ENCODE measurements at places on chromosomes 5 and 9.

DNA sequence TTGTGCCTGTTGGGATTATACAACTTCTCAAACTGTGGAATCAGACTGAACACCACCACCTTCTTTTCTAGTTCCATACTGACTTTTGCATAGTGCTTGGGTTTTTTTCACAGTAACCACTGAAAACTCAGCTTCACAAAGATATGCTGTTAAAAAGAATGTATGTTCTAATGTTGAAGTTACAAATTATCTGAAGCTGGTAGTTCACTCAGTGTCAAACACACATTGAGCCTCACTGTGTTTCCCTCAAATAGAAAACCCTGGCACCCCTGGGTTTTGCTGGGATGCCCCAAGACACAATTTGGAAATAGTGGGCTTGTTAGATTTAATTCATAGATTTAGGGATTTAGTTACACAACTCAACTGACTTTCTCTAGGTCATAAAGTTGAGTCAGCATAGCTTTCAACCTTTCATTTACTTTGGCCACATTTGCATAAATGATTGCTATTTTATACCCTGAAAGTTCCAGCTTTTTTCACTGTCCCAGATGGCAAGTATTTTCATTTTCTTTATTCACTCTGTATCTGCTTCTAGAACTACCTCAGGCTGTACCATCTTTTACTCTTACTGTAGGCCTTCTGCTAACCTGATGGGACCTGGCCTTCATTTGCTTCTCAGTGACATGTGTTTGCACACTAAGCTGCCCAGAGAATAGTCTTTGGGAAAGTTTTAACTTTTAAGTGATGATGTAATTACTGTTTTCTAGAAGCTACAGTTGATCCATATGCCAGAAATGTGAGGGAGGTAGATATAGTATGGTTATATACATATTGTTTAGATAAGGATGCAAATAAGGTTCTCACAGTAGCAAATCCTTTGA lies 115.1 kb downstream of the CDC42SE2 start:
- DNase-seq: no peak

DNA sequence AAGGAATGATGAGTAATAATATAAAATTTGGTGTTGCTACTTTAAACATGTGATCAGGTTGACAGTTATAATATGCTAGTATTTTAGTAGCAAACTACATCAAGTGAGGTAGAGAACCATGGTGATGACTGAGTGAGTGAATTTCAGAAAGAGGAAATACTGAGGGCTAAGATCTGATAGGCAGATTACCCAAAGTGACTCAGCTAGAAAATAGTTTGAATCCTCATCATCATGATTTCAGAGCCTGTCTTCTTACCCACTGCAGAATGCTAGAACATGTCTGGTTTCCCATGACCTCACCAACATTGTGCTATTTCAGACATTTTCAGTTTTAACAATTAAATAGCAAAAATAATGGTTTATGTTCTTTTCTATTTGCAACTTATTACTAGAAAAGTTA lies 602.1 kb downstream of the TAF11L14 start:
- DNase-seq: no peak

DNA sequence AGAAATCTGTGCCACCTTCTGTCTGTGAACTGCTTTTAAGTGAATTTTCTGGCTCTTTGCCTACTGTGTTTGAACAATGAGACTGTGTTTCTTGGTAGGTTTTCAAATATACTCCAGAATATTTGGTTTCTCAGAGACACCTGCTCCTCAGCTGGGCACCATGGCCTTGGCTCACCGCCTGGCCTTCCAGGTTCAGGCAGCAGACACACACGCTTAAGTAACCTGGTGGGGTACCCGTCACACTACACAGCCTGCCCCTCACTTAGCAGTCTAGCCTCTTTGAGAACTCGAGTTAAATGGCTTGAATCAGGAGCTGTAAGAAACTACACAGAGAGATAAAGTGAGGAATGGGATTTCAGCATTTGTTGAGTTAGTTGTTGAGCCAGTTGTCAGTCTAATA lies 530.5 kb downstream of the MTRR start:
- no peak for DNase-seq

DNA sequence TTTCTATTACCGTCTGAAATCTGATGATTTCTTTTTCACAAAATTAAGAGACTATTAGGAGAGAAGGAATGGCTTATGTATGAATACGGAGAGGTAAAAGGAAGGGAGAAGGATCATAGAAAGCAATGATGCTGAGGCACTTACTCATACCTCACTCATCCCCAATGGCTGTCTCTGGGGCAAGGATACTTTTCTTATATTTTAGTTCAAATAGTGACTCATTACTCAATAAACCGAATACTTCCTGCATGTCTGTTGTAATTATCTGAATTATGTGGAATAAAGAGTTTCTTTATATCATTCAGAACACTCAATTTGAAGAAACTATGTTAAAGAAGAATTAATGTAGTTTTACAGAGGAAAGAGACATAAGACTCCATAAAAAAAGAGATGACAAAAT lies 284.5 kb upstream of the NUDT12 start:
- DNase-seq: no peak

DNA sequence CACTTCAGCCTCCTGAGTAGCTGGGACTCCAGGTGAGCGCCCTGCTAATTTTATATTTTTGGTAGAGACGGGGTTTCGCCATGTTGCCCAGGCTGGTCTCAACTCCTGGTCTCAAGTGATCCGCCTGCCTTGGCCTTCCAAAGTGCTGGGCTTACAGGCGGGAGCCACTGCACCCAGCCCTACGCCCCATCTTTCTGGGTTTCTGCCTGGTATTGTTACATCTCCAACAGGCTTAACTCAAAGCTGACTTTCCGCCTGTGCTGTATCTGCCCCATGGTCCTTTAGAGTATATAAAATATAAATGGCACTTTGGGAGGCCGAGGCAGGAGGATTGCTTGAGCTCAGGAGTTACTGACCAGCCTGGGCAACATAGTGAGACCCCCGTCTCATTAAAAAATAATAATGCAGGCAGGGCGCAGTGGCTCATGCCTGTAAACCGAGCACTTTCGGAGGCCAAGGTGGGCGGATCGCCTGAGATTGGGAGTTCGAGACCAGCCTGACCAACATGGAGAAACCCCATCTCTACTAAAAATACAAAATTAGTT lies 36.5 kb upstream of the GLDC start:
- no peak for DNase-seq

- DNase-seq: no peak
These were observed 2.2 kb downstream of the DCP2 start for GRCh38 chr5:112978836-112979235.

GRCh38 chr9:93670208-93671019 lies 94.0 kb downstream of the PHF2 start:
- no peak for DNase-seq

GRCh38 chr5:143271431-143271830 lies 132.1 kb downstream of the NR3C1 start:
- no peak for DNase-seq

GRCh38 chr9:136385015-136385414 lies 11.5 kb upstream of the CARD9 start:
- no peak for DNase-seq

DNA sequence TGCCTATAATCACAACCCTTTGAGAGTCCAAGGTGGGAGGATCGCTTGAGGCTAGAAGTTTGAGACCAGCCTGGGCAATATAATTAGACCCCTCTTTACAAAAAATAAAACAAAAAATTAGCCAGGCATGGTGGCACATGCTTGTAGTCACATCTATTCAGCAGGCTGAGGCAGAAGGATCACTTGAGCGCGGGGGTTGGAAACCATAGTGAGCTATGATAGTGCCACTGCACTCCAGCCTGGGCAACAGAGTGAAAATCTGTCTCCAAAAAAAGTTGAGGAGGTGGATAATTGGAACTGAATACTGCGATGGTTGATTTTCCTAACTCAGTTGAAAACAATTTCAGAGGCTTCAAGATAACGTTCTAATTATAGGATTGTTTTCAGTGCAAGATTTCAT lies 52.6 kb downstream of the EDIL3 start:
- DNase-seq: no peak

- DNase-seq: no peak
These were observed 491.0 kb upstream of the C9orf72 start for GRCh38 chr9:28064241-28064815.

DNA sequence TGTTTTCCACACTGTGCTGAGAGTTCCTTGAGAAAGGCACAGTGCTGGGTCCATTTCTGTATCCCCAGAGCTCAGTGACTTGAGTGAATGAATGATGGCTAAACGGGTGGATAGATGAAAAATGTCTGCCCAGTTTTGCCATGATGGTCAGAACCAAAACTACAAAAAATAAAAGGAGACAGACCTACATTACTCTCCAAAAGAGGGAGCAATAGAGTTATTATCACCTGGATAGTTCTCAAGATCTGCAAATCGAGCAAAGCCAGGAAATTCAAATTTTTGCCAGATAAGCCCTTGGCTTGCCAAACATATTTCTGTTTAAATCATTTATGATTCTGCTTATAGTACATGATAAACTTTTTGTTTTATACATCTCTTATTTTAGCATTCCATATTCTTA lies 214.2 kb upstream of the ZNF462 start:
- no peak for DNase-seq

DNA sequence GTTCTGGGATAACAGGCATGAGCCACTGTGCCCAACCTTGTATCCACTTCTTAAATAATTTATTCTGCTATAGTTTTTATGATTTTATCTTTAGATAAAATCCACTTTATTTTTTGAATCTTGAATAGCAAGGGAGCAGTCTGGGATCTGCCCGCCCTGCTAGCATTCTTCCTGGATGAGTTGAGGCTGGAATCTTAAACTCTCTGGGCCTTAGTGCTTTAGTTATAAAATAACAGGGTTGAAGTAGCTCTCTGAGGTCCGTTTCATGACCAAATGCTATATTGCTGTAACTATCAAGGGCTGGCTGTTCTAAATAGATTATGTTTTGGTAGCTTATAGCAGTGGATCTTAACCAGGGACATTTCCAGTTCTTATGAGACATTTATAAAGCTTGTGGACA lies 20.8 kb downstream of the ACER2 start:
- DNase-seq: no peak

DNA sequence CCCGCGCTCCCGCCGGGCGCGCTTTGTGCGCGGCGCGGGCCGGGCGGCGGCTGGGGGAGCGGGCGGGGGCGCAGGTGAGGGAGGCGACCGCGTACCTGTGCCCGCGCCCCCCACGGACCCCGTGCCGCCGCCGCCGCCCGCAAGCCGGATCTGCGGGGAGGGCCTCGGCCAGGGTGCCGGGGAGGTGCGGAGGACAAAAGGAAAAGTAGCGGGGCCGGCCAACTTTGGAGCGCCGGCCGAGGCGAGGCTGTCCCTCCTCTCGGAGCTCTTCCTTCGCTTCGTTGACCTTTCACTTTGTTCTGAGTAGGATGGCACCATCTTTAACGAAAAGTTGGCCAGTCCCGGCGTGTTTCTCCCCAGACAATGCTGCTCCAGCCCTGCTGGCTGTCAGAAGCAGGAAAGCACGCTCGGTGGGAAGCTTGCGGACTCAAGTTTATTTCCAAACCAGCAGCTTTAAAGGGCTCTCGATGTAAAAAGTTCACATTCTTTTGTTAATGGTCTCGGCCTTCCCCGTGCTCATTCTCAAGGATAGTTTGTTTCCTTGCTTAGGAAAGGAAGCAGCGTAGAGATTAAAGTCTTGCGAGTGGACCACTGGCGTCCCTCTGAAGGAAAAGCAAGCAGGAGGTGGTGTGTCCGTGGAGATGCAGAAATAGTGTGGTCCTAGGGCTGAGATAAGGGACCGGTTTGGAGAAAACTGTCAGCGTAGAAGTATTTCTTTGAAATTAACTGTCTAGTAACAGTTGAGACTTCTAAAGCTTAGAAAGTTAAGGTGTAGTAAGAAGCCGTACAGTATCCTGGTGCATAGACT lies 639 bp downstream of the EHMT1 start:
- no peak for DNase-seq

DNA sequence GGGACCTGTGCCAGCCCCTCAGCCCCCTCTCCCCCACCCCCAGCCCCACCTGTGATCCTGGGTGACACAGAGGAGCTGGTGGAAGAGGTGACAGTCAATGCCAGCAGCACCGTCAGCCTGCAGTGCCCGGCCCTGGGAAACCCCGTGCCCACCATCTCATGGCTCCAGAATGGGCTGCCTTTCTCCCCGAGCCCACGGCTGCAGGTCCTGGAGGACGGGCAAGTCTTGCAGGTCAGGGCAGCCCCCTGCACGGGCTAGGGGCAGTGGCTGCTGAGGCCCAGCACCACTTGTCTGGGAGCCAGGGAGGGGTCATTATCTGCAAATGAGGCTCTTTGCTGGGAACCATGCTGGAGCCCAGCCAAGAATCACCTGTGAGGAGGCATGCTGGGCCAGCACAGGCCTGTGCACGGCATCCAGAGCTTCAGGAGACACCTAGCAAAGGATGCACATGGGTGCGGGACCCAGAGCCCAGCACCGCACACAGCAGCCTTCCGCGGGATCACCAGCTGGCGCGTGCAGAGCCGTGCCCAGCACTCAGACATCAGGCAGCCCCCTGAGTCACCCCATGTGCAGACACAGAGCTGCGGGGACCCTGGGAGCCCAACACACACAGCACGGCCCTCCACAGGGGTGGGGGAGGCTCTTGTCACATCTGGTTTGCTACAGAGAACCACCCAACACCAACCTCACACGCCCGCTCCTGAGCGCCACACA lies 62.0 kb upstream of the ASS1 start:
- DNase-seq: no peak

- no peak for DNase-seq
These were observed 29.9 kb downstream of the TRMO start for GRCh38 chr9:97892421-97892820.

GRCh38 chr5:16467363-16468219 lies 2.0 kb upstream of the ZNF622 start:
- DNase-seq: no peak

DNA sequence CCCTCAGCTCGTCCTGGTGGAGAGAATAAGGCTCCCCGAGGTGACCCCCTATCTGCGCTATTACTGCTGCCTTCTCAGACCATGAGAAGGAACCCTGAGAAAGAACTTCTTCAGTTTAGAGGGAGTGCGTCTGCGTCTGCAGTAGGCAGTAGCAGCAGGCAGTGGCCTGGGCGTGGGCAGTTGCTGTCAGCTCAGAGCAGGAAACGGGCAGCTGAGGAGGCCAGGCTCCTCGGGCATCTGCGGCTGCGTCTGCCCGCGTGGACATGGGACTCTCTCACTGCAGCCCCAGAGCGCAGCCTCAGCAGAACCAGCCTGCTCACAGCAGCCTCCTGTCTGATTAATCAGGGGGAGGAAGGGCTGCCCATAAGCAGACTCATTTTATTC lies 49.8 kb upstream of the FCN1 start:
- no peak for DNase-seq

DNA sequence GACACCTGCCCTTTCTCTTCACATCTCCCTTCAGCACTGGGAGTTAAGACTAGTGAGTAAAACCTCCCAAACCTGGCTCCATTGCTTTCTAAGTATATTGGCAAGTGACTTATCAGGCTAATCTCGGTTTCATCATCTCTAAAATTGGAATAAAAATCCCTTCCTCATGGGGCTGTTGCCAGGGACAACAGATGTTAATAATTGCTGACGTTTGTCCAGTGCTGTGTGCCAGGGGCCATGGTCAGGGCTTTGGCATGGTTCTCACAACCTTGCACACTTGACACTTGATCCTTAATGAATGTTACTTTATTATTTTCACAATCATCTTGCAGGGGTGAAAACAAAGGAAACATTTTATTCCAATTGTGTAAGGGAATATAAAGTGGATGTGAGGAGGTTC lies 1262.0 kb upstream of the WWC1 start:
- no peak for DNase-seq

GRCh38 chr9:100222674-100223073 lies 123.6 kb downstream of the INVS start:
- DNase-seq: no peak

GRCh38 chr9:76490249-76490990 lies 31.4 kb downstream of the GCNT1 start:
- DNase-seq: no peak

- no peak for DNase-seq
These were observed 56.5 kb downstream of the RXRA start for GRCh38 chr9:134382733-134383132.

GRCh38 chr5:173888473-173889131 lies 453 bp downstream of the CPEB4 start:
- no peak for DNase-seq

Measured in activated CD4-positive, alpha-beta T cell treated with anti-CD3 and anti-CD28 coated beads, Interleukin-2, amount 50 U/mL, for 24 hours (primary cell).